ENCODE measurements at places on chromosomes 6 and 20.

DNA sequence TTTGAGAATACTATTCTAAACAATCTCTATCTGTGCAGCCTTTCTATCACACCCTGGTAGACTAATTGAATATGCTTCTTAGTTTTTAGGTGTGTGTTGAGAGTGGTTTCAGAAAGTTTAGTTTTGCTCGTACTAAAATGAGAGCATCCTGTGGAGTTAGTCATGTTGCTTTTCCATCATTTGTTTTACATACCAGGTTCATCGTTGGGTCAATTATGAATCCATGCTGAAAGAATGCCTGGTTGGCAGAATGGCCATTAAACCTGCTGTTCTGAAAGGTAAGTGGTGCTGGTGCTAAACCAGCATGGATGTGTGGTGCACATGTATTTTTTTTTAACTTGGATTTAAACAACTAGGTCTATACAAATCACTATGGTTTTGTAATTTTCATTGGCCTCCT is 49.3 kb downstream of the CYB5R4 start:
- DNase-seq = no peak

DNA sequence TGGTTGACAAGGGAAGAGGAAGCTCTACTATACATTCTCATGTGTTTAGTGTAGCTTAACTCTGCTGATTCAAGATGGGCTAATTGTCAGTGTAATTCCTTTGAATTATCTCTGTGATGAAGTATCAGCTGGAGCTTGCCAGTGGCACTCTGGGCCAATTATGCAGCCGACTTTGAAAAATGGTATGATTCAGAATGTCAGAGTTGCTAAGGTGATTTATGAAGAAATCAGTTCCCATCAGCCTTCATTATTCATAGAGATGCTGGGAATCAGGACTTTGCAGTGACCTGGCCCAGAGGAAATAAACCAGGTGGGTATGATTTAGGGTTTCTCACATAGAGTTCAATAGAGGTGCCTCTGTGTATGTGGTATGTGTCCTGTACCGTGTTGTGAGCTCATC is 33.4 kb downstream of the KCNS1 start:
- DNase-seq = no peak

- DNase-seq = no peak
Observed at GRCh38 chr6:75205776-75206575, at the start of gene COL12A1. COL12A1 (minus strand) TSS chr6:75206053; CDS start chr6:75202792, 3,261 bp downstream.

DNA sequence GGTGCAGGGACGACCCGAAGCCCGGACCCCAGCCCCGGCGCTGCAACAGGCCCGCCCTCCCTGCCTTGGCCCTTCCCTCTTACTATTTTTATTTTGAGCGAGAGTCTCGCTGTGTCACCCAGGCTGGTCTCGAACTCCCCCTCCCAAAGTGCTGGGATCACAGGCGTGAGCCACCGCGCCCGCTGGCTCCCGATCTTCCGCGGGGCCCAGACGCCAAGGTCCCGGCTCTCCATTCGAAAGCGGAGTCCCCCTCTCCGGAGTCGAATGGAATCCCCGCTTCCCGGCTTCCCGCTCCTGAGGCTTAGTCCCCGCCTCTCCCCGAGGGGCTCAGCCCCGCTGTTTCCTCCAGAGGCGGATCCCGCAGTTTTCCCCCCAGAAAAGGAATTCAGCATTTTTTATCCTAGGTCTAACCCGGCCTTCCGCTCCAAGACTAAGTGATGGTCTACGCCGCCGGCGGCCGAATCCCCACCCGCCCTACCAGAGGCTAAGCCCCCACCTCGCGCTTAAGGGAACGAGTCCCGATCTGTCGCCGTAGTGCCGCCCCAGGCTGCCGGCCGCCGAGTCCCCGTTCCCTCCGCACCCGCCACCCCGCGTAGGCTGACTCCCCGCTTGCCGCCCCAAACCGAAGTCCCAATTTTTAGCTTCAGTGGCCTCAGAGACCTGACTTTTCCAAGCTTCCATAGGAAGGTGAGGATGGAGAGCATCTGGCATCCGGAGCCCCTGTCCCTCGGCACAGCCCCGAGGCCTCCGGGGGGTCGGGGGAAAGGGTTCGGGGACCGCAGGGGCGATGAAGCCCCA is 11.5 kb upstream of the TMC2 start:
- DNase-seq = no peak

DNA sequence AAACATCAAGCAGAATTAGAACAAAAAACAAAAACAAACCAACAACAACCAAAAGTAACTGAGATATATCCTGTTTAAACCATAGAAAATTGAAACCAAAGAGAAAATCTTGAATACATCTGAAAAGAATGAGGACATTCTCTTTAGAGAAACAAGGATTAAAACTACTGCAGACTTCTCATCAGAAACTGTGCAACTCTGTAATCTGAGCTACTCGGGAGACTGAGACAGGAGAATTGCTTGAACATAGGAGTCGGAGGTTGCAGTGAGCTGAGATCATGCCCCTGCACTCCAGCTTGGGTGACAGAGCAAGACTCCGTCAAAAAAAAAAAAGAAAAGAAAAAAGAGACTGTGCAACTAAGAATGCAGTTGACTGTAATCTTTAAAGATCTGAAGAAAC is 153.4 kb downstream of the SYNDIG1 start:
- DNase-seq = no peak

- DNase-seq = no peak
Observed at GRCh38 chr20:43922614-43923013, 8.0 kb downstream of the TOX2 start.

DNA sequence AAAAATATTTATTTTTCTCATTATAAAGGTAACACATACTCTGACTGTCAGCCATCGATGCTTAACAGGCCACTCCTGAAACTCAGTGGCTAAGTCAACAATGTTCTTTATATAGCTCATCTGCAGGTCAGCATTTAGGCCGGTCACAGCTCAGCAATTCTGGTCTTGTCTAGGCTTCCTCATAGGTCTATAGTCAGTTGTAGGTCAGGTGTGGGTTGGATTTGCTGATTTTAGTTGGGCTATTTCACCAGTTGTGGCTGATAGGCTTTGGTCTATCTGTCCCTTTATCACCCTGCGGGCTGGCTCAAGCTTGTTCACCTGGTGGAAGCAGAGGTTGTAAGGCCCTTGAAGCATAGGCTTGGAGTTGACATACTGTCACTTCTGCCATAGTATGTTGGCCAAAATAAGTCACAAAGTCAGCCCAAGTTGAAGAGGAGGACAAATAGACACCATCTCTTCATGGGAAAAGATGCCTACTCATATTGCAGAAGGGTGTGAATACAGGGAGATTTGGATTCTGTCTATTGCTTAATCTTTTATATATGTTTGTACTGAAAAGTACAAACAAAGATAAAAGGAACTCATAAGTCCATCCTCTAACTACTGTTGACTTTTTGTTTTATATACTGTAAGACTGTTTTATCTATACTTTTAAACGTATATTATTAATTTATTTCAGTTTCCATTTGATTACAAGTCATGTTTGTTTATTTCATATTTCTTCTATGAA is 75.0 kb downstream of the BCKDHB start:
- no peak for DNase-seq

DNA sequence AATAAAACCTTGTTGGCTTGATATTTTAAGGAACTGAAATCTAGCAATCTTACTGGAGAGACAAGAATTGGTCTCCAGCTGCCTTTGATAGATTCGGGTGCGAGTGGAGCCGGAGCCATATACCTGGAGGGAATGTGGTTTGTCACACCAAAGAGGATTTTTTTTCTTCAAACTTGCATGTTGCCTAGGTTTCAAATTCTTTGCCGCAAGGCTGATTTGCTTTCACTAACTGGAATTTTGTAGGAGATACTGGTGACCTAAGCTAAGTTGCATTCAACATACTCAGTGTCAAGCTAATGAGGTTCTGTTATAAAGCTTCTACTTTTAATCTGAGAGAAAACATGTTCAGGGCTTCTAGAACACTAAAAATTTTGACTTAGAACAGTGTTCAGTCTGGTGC is 39.7 kb upstream of the ASIP start:
- DNase-seq = no peak

GRCh38 chr6:48835421-48835958 is 627.6 kb downstream of the MMUT start:
- no peak for DNase-seq

DNA sequence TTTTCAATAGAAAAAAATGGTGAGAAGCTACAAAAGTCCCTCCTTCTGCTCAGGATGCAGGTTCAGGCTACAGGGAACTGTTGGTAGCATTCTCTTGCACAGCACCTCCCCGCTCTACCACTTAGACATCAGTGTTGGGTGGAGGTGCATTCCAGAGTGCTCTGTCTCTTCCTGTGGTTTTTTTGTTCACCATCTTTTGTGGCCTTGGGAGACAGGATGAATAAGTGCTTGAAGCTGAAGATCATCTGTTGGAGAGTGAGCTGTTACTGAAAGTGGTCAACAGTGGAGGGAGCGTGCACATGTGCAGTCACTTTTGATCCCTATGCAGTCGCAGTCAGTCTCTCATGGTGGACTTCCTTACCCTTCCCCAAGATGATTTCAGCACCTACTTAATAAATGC is 16.6 kb upstream of the BTBD3 start:
- DNase-seq = no peak

GRCh38 chr6:143236151-143236798 is 175.6 kb downstream of the AIG1 start:
- DNase-seq = no peak

DNA sequence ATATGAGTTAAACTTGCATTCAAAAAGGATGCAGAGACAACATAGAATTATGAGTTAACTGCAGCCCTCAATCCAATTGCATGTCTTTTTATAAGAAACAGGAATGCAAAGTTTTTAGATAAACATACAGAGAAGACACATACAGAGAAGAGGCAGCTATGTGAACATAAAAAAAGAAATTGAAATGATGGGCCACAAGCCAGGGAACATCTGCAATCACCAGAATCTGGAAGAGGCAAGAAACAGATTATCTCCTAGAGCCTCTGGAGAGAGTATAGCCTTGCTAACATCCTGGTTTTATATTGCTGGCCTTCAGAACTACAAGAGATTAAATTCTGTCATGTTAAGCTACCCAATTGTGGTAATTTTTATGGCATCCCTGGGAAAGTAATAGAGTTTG is 257.2 kb upstream of the EYS start:
- no peak for DNase-seq

GRCh38 chr6:13229205-13230085 is 98.9 kb downstream of the TBC1D7 start:
- DNase-seq = peak; percentile 5

DNA sequence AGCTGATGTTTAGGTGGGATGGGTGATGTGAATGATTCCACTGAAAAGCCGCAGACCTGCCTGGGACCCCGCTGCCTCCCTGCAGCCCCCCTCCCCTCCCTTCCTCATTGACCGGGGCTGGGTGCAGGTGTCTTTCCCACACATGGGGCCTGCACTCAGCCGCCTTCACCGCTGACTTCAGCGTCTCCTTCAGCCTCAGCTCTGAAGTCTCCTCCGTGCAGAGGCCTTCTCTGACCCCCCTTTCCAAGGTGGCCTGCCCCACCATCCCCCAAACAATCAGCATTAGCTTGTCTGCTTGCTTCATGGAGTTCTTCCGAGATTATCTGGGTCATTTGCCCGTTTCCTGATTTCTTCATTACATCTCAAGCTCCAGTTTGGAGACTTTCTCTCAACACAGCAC is 140.7 kb downstream of the SMOC2 start:
- DNase-seq = no peak

DNA sequence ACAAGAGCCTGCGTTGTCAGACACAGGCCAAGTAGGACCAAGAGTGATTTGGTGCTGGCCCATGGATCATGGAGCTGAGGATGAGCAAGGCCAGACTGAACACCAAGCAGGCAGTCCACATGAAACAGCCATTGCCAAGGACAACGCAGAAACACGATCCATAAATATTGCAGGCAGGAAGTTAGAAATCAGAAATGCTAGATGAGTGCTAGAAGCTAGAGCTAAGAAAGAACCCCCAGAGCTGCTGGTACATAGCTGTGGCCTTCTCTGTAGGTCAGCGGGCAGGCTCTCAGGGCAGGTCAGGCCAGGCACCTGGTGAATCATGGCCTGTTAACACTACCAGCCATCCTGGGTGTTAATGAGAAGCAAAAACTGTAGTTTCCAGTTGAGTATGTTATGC is 119.7 kb downstream of the ALDH8A1 start:
- DNase-seq = no peak

GRCh38 chr20:1450926-1451491 is 15.6 kb downstream of the NSFL1C start:
- no peak for DNase-seq

DNA sequence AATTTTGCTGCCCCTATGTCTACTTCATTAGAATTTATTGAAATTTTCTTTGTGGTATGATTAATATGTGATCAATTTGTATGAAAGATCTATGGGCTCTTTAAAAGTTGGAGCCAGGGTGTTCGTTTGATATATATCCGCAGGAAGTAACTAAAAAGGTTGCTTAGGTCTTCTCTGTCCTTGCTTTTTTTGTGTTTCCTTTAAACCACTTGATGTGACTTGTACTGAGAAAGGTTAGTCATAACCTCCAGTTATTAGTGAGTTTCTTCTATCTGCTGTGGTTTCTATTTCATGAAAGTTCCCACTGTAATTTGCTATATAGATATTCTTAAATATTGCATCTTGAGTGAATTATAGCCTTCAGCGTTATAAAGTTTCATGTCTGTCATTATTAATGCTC is 585.3 kb upstream of the ARID1B start:
- DNase-seq = no peak

- DNase-seq = no peak
Observed at GRCh38 chr6:112983713-112984261, 636.7 kb downstream of the RFPL4B start.

DNA sequence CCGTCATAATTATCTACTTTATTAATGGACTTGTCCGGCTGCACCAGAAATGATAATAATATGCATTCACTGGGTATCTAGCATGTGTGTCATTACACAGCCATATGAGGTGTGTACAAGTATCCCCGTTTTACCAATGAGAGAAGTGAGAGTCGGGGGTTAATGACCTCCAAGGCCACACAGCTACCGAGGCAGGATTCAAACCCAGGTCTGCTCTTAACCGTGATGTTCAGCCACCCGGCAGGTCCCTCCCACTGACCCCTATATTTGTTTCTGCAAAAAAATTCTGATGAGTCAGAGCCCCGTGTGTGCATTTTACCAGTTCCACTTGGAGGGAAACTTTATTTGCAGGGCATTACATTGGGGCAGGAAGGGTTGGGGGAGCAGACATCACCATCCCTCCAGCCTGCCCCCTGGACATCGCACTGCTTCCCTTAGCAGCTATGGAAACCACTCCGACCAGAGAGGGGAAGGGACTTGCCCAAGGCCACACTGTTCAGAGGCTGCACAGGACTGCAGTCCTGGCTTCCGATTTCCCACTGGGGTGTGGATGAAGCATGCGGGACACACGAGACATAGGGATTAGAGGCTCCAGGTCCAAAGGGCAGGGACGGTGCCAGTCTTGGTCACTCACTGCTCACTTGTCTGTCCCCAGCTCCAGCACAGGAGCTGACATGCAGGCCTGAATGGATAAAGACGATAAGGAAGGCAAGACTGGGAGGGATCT is 10.1 kb upstream of the SRC start:
- no peak for DNase-seq
